ENCODE measurements at places on chromosomes 5 and 9.

DNA sequence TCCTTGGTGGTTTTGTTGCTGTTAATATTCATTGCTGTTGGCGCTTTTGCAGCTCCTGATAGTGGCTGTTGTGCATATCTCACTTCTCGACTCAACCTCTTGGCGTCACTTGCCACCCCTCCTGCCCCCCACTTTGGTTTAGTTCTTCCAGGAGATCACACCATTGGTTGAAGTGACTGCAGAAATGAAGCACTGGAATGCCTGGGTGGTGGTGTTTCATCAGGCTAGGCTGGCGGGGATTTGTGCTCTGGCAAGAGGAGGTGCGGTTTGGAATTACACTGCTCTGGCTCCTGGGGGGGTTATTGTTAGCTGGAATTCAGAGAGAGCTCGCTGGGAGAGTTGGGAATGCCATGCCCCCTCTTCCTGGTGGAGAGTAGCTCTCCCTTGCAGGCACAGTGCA is 11.5 kb downstream of the PRRC2B start:
- no peak for DNase-seq

DNA sequence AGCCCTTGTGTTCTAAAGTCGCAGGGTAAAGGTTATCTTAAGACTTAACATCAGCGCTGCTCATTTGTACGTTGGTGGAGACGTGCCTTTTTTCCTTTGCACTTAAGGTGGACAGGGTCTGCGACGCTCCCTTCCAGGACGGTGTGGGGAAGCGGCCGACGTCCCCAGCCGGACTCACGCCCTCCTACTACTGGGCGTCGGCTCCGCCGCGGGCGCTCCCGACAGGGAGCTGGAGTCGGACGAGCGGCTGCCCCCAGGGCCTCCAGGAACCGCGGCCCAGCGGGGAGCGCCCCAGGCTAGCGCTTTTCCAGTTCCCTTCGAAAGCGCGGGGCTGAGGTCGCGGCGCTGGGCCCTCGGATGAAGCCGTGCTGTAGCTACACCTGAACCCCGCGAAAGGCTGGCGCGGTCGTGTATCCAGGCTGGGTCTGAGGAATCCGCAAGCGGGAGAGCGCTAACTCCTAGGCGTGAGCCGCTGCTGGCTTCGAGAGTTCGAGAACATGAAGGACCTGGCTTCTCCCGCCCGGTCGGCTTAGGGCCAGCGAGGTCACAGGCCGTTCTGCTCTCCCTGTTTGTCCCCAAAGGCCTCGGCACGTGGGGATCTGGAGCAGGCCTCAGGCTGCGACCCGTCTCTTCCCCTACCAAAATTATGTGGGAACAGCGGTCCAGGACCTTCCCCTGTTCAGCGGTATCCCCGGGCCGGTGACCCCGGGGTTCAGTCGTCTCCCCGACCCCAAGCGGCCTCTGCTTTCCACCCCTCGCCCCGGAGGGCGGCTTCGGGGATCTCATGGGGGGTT is 3.8 kb upstream of the DMRT3 start:
- no peak for DNase-seq

DNA sequence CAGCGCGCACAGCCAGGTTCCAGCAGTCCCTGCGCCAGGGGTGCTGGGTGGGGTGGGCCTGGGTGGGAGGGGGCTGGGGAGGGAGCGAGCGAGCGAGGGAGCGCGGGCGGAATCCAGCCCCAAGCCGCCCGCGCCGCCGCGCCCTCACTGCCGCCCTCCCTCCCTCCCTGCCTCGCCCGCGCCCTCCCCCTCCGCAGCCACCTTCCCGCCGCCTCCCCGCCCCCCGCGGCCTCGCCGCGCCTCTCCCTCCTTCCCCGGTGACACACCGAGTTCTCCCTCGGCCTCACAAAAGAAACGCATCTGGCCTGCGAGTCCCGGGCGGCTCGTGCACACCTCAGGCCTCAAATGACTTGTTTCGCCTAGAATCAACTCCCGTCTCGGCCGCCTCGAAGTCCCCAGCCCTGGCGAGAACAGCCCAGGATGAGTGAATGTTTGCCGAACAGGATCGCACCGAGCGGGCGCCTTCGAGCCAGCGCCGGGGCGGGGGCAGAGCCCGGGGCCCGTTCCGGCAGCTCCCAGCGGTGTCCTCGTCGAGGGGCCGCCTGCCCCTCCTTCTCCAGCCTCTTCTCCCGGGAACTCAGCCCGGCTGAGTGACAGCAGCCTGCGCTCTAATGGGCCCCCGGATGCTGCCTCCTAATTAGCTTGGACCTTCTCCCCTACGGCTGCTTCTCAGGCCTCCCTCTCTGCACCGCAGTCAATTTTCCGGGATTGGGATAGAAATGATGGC is 371 bp upstream of the PITX1 start:
- peak; percentile 56 for DNase-seq

- peak; percentile 24 for DNase-seq
These were observed 134.9 kb upstream of the ADCY2 start for GRCh38 chr5:7261049-7261448.

GRCh38 chr9:113301548-113301947 is 1.6 kb downstream of the RNF183 start:
- DNase-seq, result no peak

DNA sequence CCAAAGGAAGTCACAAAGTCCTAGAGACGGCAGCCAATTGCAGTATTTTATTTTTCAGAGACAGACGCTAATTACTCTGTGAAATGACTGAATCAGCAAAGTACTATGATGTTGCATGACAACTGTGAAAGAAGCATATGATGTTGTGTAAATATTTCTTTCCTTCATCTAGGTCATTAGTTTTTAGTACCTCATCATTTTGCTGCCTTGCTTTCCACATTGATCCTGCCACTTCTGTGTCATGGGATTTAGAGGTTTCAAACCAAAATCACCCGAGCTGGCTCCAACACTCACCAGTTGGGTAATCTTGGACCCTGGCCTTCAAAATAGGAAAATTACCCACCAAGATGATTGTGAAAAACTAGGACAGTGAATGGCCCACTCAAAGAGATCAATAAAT is 585.2 kb downstream of the ACTL7B start:
- DNase-seq, result no peak

GRCh38 chr9:8863886-8864544 is 1064.4 kb upstream of the DMAC1 start:
- DNase-seq, result no peak

GRCh38 chr5:141757402-141757801 is 75.4 kb upstream of the ARAP3 start:
- no peak for DNase-seq

- no peak for DNase-seq
These were observed 100.6 kb downstream of the ICE1 start for GRCh38 chr5:5523066-5523505.

DNA sequence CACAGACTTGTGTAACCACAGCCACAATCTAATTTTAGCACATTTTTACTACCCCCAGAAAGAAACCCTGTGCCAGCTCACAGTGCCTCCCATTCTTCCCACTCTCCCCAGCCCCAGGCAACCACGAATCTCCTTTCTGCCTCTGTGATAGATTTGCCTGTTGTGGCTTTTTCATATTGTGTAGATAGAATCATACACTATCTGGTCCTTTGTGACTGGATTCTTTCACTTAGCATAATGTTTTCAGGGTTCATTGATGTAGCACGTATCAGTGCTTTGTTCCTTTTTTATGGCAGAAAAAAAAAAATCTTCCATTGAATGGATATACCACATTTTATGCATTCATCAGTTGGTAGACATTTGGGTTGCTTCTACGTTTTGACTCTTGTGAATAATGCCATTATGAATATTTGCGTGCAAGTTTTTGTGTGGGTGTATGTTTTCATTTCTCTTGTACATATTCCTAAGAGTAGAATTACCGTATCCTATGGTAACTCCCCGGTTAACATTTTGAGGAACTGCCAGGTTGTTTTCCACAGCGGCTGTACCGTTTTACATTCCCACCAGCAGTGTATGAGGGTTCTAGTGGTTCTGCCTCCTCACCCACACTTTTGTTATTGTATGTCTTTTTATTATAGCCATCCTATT is 64.5 kb downstream of the RCL1 start:
- DNase-seq, result no peak

GRCh38 chr5:145588113-145588512 is 247.0 kb downstream of the PRELID2 start:
- DNase-seq, result no peak

DNA sequence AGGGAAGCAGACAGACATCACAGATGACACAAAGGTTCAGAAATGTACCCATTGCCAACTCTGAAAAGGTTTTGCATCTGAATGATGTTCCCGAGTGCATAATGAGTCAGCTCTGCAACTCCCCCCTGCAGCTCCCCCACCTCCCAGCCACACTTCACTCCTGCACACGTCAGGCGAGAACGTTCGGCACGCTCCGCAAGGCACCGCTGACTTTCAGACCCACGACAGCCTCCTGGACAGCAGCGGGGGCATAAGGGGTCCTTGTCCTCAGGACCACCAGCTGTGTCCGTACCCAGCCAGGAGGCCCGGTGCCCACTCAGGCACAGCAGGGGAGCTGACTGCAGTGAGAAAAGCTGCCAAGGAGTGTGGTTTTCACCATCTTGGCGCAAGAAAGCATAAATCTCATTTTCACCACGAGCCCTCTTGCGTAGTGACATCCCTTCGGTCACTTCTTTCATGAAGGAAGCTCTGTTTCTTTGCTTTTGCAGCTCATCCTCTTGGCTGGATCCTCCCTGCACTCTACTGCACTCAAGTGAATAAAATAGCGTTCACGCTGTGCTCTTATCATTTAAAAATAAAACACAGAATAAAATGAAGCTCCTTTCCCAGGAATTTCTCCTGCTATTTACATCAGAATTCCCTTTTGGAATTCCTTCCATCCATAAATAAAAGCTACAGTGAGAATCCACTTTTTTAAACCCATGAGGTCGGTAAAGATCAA is 9.9 kb downstream of the GFPT2 start:
- DNase-seq, result no peak

DNA sequence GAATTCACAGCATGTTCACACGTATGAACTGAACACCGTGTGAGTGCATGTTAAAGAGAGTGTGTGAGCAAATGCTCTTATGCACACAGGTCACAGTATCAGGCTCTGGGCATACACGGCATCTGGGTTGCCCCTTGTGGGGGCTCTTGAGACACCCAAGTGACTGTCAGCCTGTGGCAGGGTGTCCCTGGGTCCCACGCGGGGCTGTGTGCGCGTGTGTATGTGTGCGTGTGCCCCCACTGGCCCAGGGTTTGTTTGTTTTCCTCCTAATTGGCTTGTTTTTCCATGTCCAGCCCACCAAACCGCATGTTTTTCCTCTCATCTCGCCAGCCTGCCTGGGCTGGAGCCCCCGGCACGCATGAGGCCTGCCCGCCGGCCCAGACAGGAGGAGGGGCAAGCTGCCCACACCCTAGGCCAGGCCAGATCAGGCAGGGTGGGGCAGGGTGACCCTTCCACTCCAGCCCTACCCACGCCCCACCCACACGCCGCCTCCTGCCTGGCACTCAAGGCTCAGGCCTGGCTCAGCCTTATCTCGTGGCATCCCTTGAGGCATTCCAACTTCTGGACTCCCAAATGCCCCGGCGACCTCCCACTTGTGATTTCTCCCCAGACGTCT is 28.8 kb downstream of the CNTFR start:
- no peak for DNase-seq

GRCh38 chr5:168366116-168366515 is 74.7 kb downstream of the WWC1 start:
- no peak for DNase-seq

All from NCI-H1436 (cell line).